ENCODE measurements at places on chromosomes 5 and 9.

DNA sequence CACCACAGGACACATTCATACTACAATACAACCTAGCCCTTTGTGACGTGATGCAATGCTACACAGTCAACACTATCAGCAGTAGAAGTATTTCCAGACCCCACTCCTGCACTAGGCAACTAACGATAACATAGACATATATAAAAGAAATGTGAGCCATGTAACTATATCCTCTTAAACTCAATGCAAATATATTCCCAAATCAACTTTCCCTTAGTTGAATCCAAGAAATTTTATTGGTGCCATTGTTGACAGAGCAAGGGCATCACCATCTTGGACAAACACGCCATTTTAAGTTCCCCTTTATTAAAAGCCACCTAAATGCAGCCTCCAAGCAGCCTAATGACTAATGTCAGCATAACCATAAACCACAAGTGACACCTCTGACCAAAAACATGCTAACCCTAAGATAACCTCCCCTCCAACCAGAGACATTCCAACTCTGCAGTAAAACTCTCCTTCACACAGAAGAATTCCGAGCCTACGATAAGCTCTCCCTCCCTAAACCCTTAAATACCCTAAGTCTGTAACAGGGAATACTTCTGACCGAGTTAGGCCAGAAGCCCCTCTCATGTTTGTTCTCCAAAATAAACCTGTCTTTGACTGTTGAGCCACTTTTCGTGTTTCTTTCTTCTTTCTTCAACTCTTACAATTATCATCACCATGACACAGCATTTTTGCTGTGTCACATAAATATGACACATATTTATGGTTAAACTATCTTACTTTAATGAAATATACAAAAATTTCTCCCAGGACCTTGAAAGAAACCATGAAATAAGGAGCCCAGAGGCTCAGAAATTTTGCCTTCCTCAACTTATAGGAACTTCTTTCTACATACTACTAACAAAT lies 1497.8 kb downstream of the EFNA5 start:
- DNase-seq, result no peak

DNA sequence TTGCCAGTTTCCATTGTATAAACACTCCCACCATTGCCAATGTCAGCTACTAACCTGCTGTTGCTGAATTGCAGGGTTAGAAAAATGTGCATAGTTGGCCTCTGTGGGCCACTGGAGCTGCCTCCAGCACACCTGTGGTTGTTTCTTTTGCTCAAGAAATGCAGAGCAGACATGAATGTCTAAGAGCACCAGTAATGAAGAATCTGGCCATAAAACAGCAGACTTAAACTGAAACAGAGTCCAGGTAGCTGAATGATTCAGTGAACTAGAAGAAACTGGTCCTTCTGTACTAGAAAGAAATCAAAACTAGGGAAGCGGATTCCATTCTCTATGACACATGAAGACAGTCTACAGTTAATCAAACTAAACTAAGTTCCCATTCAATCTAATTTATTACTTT lies 48.2 kb downstream of the NUDT12 start:
- DNase-seq, result no peak

DNA sequence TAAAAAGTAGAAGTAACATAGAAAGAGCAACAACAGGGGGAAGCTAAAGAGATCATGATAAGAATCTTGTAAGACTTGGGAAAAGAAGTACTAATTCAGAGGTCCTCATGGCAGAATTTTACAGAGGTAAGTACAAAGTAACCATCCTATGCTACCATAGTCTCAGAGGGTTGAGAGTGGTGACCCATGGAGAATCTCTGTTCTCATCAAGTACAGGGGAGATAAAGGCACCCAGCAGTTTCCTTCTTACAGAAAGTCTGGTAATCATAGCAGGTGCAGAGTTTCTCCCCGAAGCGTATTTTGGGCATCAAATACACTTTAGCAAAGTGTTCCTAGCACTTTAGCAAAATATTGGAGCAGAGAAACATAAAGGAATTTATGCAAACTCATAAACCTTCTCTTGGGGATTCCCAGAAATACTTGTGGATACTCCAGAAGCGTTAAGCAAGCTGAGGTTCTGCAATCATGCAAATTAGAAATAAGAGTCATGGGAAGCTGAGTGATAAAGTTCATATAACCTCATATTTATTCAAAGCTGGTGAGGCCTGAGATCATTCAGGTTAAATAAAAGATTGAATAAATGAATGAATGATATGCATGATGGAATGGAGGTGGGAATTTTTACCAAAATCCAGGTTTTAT lies 101.0 kb upstream of the SMC2 start:
- DNase-seq, result no peak

DNA sequence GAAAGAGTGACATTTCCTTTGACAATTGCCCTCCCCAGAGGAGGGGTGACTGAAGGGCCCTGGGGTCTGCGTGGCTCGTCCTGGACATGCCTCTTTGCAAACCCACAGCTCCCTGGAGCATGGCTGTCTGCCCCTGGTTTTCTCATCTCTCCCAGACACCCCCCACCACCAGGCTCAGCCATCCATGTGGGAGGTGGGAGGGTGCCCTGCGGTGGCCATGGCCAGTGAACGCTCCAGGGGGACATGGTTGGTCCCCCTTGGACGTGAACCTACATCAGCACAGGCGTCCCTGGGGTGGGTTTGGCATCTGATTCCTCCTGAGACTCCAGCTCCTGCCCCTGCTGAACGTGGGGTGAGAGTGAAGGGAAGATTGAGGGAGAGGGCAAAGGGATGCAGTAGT lies 67.7 kb upstream of the LMX1B start:
- DNase-seq, result no peak

GRCh38 chr9:92173318-92173717 lies 58.1 kb upstream of the SPTLC1 start:
- DNase-seq, result no peak

DNA sequence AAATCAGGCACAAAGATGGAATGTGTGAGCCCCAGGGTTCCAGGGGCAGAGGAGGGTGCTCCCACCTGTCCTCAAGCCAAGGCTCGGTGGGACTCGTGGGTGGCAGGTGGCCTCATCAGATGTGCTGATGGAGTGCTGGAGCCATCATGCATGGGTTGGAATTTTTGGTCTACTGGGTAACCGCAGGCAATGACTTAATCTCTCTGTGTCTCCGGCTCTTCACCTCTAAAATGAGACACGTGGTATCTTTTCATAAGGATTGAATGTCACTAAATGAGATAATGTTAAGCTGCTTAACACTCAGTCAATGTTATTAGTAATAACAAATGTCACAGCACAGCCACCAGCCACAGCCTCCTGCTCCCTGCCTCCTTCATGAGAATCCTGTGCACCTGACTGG lies 245.5 kb downstream of the HSPA4 start:
- no peak for DNase-seq

DNA sequence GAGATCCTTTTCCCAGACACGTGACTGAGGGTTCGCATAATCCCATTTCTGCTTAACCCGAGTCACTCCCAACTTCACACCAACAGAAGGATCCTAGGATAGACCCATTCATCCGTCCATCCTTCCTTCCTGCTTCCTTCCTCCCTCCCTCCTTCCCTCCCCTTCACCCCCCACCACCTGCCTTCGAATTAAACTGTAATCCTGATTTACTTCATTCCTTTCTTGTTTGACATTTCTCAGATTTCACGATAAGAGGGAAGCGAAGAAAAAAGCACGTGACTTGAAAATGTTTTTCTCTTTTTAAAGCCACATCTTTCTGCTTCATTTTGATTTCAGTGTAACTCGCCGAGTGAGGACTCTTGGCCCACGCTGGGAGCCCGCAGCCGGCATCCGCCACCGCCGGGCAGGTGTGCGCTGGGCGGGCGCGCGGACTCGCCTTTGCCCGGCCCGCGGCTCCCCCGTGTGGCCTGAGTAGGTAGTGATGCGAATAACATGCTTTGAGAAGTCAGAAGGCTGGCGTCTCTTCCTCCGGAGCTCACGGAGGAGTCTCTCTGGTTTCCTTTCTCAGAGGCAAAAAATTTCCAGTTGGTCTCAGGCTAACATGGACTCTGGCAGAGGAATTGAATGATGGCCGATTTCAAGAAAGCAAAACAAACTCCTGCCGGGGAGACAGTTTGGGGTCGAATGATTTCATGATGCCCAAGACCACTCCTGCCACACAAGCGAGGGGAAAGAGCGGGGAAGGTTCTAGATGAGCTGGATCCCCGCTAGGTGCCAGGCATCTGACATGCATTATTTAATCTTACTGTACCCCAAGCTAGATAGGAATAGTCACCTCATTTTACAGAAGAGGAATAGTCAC lies 117.7 kb downstream of the SLC12A2 start:
- no peak for DNase-seq

Measured in foreskin keratinocyte (primary cell).